ENCODE measurements at places on chromosomes 7 and 10. TPM values are rescaled to one million over a fixed set of nuclear protein-coding genes. Genes with fewer than 3 reads are reported as not detected.

The TECPR1 gene
- 38.7 TPM for total RNA-seq

The HACD1 gene
- total RNA-seq, result 28.6 TPM

The NPY gene
- total RNA-seq, result not detected

The SEMA3A gene
- total RNA-seq, result 3.7 TPM

DNA sequence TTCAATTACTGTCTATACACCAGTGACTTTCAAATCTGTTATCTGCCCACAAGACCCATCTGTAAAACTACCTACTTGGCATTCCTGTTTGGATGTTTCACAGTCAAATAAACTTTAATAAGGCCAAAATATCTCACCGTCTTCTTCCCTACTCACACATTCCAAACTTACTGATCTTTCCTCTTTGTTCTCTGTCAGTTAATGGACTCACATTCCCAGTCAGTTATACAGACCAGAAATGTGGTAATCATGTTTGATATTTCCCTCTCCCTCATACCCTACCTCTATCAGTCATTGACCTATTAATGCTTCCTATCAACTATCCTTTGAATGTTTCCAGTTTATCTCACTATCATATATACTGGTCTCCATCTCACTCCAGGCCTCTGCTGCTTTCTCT is 28.5 kb upstream of the HDAC9 start:
- no peak for DNase-seq

DNA sequence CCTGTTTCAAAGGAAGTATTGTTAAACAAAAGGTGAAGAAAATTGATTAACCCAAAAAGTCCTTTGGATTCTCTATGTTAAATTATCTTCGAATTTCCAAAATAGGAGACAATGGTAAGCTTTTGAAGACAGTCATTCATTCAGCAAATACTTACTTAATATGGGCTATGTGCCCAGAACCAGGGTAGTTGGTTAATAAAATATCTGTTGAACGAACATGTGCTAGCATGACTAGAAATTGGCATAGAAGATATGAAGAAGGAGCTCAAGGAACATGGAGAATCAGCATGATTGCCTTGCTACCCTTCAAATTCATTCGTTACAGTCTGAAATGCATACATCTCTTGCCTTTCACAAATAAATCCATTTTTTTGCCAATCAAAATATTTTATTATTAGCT is 123.1 kb upstream of the RHEB start:
- DNase-seq, result no peak

GRCh38 chr7:142603870-142604448 is 145.3 kb upstream of the PRSS1 start:
- DNase-seq, result no peak

GRCh38 chr10:132023092-132023811 is 41.5 kb upstream of the BNIP3 start:
- DNase-seq, result peak; percentile 91

GRCh38 chr10:24132741-24133140 is 76.2 kb upstream of the KIAA1217 start:
- no peak for DNase-seq

- DNase-seq, result no peak
Measured at GRCh38 chr10:97224483-97225435, 39.0 kb upstream of the SLIT1 start.

DNA sequence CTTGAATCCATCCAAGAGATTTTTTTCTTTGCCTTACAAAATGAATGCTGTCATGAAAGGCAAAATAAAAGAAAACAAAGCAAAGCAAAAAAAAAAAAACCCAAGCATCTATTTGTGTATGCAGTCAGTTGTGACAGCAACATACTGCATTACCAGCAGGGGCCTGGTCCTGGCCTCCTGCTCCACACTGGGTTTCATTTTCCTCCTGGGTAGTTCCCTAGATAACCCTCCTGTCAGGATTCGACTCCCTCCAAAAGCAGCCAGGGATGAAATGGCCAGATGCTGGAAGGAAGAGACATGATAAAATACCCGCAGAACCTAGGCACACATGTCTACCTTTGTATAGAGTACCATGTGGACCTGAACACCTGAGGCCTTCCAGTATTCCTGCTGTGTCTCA is 148.6 kb downstream of the NRCAM start:
- no peak for DNase-seq

- no peak for DNase-seq
Measured at GRCh38 chr7:2326951-2327350, 12.7 kb upstream of the SNX8 start.

GRCh38 chr10:28217848-28218247 is 85.0 kb downstream of the MPP7 start:
- no peak for DNase-seq

- DNase-seq, result no peak
Measured at GRCh38 chr7:1057416-1058291, 13.3 kb downstream of the GPR146 start.

DNA sequence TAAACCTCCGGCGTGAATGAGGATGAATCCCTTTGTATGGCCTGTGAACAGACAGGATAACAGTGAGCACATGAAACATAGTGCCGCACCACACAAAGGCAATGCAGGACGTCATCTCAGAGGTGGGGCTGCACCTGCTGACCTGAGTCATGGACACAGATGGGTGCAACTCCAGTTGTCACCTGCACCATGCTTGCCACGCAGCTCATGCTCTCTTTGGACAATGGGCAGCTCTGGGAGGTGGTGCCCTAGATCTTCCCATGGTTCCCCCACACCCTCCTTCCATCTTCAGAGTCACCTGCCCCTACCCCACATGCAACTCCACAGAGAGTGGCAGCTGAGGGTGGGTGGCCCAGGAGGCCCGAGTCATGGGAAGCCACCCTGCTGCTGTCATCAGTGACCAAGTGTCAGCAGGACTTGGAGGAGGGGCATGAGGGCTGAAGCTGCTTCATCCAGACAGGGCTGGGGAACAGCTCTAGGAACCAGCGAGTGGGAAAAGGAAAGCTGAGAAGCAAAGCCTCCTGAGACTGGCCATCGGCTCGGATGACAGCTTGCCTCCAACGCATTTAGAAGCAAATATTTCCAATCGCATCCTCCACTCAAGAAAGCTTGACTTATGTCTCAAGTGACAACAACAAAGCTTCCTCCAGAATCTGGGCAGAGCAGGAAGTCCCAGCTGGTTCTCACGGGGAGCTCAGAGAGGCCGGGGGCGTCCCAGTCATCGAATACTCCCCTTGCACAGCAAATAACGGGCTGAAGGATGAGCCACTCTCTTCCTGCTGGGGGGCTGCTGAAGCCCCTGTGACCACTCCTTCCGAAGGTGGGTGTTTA is 27.1 kb downstream of the VIPR2 start:
- no peak for DNase-seq

GRCh38 chr10:47366181-47366631 is 17.9 kb downstream of the ZNF488 start:
- DNase-seq, result no peak

GRCh38 chr7:20735346-20736065 is 51.2 kb downstream of the SP8 start:
- no peak for DNase-seq

DNA sequence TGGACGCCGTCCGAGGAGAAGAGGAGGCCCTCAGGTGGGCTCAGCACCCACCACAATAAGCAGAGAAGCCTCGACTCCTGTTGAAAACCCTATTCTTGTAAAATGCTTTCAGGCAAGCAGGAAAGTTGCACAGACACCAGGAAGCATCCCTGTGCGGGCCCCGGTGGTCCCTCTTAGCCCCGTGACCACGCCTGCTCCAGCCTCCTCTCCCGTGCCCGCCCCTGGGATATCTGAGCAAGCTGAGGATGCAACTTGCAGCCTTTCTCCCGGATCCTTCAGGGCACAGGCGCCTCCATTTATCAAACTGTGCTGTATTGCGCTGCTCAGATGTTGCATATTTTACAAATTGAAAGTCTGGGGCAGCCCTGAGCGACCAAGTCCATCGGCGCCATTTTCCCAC is 72.7 kb downstream of the CFAP46 start:
- DNase-seq, result peak; percentile 76

DNA sequence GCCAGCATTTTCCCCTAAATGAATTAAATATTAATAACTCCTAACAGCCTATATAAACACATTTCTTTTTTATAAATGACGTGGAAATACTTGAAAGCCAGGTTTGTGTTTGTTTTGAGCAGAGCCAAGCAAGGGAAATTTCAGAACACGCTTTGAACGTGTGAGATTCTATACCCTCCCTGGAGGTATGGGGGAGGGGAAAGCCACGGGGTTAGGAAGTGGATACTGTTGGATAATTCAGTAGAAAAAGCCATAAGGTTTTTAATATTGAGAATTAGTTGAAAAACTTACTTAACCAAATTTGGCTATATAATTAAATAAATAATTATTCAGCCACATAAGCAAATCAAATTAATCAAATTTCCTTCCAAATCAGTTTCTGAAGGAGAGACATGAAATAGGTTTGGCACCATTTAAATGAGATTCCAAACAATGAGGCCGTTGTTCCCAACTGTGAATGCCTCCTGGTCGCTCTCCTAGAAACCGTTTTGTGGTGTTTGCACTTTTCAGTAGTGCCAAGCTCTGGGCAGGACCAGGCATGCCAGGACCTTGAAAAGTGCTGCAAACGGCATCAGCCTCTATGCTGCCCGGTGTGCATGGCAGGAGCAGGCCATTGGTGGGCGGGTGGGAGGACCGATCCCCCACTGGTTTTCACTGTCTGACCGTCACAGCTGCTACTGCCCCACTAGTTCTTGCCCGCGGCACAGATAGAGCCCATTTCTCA is 88.1 kb downstream of the SEPTIN14 start:
- DNase-seq, result no peak

DNA sequence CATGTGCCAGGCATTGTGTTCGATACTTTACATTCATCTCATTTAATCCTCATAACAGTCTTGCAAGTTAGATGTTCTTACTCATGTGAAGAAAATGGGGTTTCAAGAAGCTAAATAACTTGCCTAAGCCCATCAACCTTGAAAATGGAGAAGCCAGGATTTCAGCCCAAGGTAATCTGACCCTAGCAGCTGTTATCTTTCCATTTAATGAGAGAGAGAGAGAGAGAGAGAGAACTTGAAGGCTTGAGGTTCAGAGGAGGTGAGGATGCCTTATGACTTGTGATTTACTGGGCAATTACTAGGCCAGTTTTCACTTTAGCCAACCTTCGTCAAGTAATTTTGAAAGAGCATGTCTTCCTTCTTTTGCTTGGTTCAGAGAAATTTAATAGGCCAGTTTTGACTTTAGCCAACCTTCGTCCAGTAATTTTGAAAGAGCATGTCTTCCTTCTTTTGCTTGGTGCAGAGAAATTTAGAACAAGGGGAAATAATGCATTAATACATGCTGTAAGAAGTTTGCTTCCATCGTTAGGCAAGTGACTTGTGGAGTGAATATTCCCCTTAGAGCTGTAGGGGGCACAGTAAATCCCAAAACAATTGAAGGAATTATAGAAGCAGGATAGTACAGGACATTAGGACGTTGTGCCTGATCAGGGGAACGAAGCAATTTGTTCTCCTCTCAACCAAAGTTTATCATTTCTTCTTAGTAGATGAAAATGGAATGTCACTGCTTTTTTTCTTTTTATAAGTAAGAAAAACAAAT is 143.0 kb upstream of the BMPER start:
- DNase-seq, result no peak

DNA sequence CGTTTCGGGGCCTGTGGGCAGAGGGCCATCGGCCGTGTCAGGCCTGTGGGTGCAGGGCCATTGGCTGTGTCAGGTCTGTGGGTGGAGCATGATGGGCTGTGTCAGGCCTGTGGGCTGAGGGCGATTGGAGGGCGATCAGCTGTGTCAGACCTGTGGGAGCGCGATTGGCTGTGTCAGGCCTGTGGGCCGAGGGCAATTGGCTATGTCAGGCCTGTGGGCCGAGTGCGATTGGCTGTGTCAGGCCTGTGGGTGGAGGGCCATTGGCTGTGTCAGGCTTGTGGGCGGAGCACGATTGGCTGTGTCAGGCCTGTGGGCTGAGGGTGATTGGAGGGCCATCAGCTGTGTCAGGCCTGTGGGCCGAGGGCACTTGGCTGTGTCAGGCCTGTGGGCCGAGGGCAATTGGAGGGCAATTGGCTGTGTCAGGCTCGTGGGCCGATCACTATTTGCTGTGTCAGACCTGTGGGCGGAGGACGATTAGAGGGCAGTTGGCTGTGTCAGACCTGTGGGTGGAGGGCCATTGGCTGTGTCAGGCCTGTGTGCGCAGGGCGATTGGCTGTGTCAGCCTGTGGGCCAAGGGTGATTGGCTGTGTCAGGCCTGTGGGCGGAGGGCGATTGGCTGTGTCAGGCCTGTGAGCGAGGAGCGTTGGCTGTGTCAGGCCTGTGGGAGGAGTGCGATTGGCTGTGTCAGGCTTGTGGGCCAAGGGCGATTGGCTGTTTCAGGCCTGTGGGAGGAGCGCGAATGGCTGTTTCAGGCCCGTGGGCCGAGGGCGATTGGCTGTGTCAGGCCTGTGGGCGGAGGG is 54.1 kb downstream of the DYNC2I1 start:
- no peak for DNase-seq

DNA sequence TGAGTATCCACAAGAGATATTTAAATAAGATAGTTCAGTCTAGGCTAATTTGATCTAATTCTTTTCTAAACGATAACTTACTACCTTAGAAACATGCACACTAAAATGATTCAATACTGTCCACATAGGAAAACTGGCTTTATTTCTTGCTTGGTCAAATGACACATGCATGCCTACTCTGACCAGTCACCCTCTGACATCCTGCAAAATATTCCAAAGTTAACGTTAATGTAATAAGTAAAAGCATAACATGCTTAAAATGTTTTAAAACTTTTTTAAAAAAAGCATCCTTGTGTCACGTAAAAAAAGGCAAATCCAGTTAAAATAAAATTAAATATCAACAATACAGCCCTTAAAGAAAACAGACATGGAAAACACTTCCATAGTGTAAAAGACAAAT is 70.2 kb downstream of the UBE2H start:
- DNase-seq, result no peak

DNA sequence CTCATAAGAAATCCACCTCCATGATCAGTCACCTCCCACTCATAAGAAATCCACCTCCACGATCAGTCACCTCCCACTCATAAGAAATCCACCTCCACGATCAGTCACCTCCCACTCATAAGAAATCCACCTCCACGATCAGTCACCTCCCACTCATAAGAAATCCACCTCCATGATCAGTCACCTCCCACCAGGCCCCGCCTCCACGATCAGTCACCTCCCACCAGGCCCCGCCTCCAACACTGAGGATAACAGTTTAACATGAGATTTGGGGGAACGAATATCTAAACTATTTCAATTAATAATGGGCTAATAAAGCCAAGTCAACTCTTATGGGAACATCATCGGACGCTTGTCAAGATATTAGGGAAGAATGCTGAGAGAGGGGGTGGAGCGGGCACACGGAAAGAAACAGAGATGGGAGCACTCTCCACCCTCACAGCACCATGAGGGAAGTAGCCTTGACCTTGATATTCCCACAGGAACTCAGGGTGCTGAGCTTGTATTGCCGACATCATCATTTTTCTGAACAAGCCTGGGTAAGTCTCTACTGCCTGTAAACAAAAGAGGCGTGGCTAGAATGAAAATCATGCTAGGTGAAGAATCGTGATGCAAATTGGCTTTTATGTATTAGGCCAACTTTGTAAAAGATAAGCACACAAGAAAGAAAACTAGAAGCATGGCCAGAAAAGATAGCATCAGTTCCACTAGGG is 303.5 kb upstream of the KLF6 start:
- no peak for DNase-seq

DNA sequence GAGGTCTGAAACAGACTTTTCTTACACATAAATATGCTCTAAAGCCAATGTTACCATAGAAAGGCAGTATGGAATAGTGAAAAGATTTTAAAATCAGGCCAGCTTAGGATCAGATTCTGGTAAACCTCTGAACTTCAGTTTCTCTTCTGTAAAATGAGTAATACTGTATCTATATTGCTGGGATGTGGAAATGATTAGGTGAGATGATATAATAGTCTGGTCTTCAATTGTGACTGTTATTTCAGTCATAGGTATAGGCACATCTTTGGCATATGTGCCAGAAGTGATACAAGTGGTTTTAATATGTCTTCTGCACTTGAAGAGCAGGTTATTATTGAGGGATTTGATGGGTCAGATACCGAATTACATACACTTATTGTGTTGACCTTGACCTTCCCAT is 7.2 kb downstream of the ZNF277 start:
- no peak for DNase-seq
